ENCODE measurements at places on chromosomes 16 and 17.

- no peak for DNase-seq
These were observed 18.9 kb upstream of the HERPUD1 start for GRCh38 chr16:56912746-56913708.

GRCh38 chr16:57152096-57153093 lies 33.4 kb downstream of the PSME3IP1 start:
- DNase-seq = peak; percentile 29

DNA sequence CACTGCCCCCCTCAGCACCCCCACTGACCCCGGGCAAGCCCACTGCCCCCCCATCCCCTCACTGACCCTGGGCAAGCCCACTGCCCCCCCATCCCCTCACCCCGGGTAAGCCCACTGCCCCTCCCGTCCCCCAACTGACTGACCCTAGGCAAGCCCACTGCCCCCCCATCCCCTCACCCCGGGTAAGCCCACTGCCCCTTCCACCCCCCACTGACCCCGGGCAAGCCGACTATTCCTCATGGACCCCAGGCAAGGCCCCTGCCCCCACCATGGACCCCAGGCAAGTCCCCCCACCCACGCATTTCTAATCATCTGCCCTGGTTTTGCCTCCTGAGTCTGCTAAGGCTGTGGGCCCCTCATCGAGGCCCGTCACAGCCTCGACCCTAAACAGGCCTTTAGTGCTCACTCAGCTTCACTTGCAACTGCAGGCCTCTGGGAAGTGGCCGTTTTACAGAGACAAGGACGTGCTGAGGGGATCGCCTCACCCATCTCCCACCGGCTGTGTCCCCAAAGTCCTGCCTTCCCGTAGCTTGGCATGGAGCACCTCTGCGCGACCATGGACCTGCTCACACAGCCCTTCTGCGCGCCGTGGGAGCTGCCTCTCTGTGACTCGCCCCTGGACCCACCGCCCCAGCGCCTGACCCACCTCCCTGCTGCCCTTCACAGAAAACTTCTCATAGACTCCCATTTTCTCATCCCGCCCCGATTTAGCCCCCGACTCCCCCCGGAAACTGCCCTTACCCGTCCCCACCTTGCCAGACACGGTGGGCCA lies 3.6 kb downstream of the VPS9D1 start:
- no peak for DNase-seq

- DNase-seq = no peak
These were observed 4.8 kb downstream of the DHODH start for GRCh38 chr16:72013389-72013788.

- no peak for DNase-seq
These were observed 452.2 kb downstream of the KCNJ2 start for GRCh38 chr17:70621566-70621965.
